GM12865 (cell line): ENCODE measurements at places on chromosomes 7 and 10.

DNA sequence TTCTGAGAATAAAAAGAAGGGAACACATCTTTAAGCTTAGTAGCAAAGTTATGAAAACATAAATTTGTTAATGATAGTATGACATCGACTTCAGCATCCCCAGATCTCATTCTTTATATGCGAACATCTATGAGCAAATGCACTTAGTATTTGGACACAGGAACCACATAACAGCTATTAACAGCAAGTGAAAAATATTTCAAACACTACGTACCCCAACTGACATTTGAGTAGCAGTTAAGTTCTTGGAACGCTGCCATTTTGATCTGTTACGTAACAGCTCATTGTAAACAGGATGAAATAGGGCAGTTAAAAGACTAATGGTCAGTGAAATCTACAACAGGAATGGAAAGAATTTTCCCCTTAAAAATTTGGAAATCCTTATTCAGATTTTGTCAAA is 428.9 kb downstream of the TNS3 start:
- DNase-seq = no peak

GRCh38 chr7:151704960-151705635 is 171.8 kb downstream of the PRKAG2 start:
- no peak for DNase-seq

DNA sequence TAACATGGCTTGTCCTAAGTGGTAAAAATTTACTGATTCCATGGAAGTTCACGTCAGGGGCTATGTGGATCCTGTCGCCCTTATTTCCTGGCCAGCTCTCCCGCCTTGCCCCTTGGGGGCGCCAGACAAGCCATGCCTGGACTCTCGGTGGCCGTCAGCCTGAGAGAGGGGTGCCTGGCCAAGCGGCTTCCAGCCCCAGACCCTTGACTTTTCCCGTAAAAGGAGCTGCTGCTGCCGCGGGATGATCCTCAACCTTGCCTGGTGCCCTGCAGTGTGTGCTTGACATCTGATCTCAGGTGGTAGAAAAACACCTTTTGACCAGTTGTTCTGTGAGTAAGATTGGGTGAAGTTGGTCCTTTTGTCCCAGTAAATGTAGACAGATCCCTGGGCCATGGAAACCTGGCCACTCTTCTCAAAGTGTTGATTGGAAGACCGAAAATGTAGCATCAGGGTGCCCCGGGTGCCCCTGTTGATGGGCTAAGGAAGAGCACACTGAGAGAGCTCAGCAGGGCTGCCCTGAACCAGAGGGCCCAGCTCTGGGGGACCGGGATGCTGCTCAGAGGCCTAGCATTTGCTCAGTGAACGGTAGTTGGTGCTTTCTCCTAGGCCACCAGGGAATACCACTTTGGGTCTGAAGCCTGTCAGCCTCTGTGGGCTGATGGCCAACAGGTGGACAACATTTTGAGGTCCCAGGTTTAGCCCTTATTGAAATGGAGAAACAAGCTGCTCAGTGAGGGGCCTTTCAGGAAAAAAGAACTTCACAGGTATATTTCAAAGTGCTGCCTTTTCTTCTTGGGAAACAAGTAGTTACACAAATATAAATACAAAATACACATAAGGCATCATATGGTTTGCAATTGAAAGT is 162.5 kb downstream of the LRMDA start:
- DNase-seq = no peak

GRCh38 chr10:61296161-61296560 is 157.0 kb downstream of the TMEM26 start:
- no peak for DNase-seq

DNA sequence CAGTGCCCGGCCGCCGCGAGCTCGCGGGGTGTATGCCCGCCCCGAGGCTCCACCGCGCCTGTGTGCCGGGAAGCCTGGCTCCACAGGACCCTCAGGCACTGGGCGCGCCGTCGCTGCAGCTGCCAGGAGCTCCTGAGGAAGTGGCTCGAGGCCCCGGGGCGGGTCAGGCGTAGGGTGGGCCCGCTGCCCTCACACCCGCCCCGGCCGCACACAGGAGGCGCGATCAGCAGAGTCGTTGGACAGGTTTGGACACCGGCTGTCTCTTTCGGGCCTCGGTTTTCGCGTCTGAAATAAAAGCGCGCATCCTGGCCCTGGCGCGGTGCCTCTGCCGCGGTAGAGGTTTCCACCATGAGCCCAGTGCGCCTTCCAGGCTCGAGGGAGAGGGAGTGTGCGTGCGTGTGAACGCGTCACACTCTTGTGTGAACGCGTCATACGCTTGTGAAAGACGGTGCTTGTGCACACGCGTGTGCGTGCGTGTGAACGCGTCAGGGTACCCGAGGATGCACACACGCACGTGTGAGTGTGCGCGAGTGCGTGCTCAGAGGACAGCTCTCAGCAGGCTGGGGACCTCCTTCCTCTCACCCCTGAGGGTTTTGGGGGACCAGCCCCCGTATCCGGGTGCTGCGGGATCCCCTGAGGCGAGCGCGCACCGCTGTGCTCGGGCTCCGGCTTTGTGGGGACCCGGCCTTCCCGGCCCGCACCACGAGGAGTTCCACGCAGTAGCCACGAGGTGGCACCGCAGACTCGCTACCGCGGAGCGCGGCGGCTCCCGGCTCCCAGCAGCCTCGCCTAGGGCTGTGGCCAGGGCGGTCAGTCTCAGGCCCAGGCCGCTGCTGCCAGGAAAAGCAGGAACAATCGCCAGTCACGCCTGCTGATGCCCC is 83.8 kb downstream of the BMS1 start:
- DNase-seq = peak; percentile 37

DNA sequence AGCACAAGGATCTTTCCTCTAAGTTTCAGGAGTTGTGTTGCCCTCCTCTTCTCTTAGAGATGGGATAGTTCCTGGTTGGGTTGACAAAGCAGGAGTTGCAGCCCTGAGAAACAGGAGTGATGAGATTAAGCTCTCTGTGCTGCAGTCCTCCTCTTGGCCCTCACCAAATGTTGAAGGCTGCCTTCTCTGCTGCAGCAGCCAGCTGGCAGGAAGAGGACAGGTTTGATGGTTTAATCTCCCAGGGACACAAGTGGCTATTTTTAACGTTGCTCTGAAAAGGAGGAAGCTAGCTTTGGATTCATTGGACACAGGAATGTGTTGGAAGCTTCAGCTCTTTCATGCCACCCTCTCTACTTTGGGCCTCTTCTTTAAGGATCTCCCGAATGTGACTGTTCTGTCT is 9.4 kb downstream of the STRIP2 start:
- no peak for DNase-seq

DNA sequence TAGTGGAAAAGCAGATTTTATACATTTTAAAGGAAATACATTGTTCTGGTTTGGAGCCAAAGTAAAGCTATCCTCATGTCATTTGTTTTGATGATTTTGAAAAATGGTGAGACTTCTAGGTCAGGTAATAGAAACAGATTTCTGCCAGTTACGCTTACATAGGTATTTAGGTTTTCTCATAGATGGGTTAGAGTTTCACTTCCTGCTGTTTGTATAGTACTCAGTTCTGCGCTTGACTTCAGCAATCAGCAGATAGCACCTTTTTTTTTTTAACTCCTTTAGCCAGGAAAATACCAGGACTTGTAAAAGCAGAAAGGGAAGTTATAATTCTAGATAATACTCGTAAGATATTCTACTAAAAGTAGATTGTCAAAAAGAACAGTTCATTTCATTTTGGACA is 209.8 kb upstream of the POM121L12 start:
- DNase-seq = no peak

- DNase-seq = no peak
Measured at GRCh38 chr10:12907656-12908055, 93.9 kb downstream of the CCDC3 start.

GRCh38 chr7:41809529-41809939 is 106.6 kb upstream of the INHBA start:
- DNase-seq = no peak
